Heart right ventricle (tissue), 16 donors: ENCODE measurements at places on chromosomes 16 and 17. TPM values are rescaled to one million over a fixed set of nuclear protein-coding genes. Genes with fewer than 3 reads are reported as not detected.

- DNase-seq = no peak
Observed at GRCh38 chr16:7998789-7999453, 591.4 kb downstream of the TMEM114 start.

- no peak for DNase-seq
Observed at GRCh38 chr17:68133346-68134045, 98.0 kb downstream of the KPNA2 start.

GRCh38 chr16:49575346-49576172, 202.0 kb downstream of the C16orf78 start:
- DNase-seq = peak; percentile 21

The RAI1 gene
- 32.0 TPM for total RNA-seq

The KRT24 gene
- total RNA-seq = not detected

The NDUFB10 gene
- total RNA-seq = 738 TPM
